ENCODE measurements at places on chromosomes 16 and 17.
A peak's percentile ranks its signal among the peaks of the same experiment; 100 is the strongest.

GRCh38 chr16:48879223-48880122 is 269.5 kb upstream of the N4BP1 start:
- DNase-seq: no peak

- DNase-seq: no peak
These were observed 3.0 kb downstream of the SREBF1 start for GRCh38 chr17:17833658-17834357.

- no peak for DNase-seq
These were observed 20.4 kb downstream of the RAP1GAP2 start for GRCh38 chr17:2816688-2817087.

- no peak for DNase-seq
These were observed 22.6 kb downstream of the ADCY9 start for GRCh38 chr16:4093495-4094126.

- no peak for DNase-seq
These were observed 1.7 kb upstream of the NLRC3 start for GRCh38 chr16:3578610-3579551.

- no peak for DNase-seq
These were observed 13.9 kb upstream of the LPCAT2 start for GRCh38 chr16:55494994-55495421.

DNA sequence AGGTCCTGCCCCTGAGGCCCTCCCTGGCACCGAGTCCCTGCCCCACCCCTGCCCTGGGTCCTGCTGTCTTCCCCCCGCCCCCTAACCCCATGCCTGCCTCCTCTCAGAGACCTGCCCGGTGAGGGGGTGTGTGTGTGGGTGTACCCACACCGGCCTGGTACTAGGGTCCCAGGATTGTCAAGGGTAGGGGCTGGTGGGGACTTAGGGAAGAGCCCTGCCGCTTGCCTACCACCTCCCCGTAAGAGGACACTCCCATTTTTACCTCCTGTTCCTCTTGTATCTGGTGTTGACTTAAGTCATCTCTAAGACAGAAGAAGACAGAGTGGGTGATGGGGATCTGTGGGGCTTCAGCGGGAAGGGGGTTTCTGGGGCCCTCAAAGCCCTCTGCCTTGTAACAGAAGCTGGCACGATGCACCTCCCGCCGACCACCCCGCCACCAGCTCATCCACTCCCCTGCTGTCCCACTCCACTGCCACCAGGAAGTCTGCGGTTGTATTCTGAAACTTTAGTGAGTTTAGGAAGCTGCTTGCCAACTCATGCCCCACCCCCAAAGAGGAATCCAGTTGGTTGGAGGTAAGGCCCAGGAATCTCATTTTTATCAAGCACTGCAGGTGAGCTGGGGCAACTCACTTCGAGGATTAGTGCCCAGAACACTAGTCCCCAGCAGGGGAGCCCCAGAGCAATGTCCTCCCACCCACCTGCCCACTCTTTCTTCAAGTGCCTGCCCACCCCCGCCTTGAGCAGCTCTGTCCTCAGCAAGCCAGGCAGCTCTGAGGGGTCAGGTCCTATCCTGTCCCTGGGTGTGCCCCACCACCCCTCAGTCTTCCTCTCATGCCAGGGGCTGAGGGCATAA is 5.6 kb downstream of the SPATA32 start:
- DNase-seq: peak; percentile 18
